ENCODE measurements at places on chromosomes 13 and 19. TPM values are rescaled to one million over a fixed set of nuclear protein-coding genes. Genes with fewer than 3 reads are reported as not detected.

The FUT2 gene
- not detected for total RNA-seq

The RUBCNL gene
- not detected for total RNA-seq

The WDR88 gene
- not detected for total RNA-seq

The SPIB gene
- not detected for total RNA-seq

The FGF21 gene
- not detected for total RNA-seq

The AZU1 gene
- total RNA-seq: not detected

The NRTN gene
- total RNA-seq: 1.6 TPM

The CD33 gene
- not detected for total RNA-seq
